NCI-H1105 treated with DMSO at 0.1 percent for 48 hours (cell line): ENCODE measurements at places on chromosomes 7 and 10.

- DNase-seq: no peak
Measured at GRCh38 chr10:114272696-114273095, 33.6 kb downstream of the VWA2 start.

- DNase-seq: no peak
Measured at GRCh38 chr7:5666361-5666760, 115.1 kb downstream of the RNF216 start.

DNA sequence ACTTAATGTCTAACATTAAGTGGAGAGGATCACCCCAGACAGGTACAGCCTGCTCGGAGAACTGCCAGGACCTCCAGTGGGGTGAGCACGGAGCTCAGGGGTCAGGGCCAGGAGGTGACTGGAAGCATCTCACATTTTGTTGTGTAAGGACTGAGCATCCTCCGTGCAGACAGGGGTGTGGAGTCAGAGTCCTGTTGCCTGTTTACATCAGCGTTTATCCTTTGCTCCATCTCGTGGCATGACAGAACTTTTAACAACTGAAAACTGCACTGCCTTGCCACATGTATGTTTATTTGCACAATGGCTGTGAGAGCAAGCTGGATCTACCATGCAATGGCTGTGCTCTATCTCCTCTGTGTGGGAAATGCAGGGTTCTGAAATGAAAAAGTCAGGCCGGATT lies 175.4 kb upstream of the AKR1E2 start:
- DNase-seq: no peak

DNA sequence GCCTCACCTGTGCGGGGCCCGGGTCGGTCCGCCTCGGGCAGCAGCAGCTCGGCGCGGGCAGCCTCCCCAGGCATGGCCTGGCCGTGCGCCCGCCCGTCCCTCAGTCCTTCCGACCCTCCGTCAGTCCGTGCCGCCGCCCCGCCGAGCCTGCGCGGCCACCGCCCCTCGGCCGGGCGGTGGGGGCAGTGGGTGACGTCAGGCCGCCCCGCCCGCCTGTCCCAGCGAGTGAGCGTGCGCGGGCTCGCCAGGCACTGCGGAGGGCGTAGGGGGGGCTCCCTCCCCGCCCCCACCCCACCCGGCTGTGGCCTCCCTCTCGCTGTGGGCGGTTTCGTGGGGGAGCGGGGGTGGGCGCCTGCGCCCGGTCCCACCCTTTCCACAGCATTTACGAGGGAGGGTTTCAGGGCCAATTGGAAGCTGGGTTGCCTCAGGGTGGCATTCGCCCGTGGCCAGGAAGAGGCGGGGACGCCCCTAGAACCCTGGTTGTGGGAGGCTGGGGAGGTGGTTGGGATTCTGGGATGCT lies at the start of gene NACAD:
Gene NACAD (minus strand): TSS at position 149 of the 520 bp plus-strand sequence. CDS start 75 bp downstream, at position 74.
- DNase-seq: no peak

GRCh38 chr10:110686949-110687348 lies 42.8 kb downstream of the RBM20 start:
- no peak for DNase-seq

DNA sequence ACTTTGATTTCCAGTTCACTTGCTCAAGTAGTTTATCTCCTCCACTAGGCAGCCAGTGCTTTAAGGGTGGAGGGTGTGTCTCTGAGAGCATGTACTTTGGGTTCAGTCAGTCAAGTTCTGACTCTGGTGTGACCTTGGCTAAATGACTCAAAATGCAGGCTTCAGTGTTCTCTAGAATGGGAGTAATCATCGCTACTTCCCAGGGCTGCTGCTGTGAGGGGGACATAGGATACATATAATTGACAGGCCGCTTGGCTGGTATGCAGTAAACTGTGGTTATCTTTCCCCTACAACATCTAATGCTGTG lies 3.5 kb downstream of the PTPRE start:
- no peak for DNase-seq

DNA sequence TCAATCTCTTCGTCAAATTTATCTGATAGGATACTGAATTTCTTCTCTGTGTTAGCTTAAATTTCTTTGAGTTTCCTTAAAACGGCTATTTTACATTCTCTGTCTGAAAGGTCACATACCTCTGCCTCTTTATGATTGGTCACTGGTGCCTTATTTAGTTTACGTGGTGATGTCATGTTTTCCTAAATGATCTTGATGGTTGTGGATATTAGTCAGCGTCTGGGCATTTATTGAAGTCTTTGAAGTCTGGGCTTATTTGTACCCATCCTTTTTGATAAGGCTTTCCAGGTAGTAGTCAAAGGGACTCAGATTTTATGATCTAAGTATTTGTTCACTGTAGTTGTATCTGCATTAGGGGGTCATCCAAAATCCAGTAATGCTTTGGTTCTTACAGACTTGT lies 1407.5 kb upstream of the LRRTM3 start:
- DNase-seq: no peak

- peak; percentile 89 for DNase-seq
Measured at GRCh38 chr10:97498076-97498840, at the start of gene MMS19. MMS19 (minus strand) TSS chr10:97498422; CDS start chr10:97498384, 38 bp downstream.
